Psoas muscle (tissue), 8 donors: ENCODE measurements at places on chromosomes 11 and 22. TPM values are rescaled to one million over a fixed set of nuclear protein-coding genes. Genes with fewer than 3 reads are reported as not detected.

DNA sequence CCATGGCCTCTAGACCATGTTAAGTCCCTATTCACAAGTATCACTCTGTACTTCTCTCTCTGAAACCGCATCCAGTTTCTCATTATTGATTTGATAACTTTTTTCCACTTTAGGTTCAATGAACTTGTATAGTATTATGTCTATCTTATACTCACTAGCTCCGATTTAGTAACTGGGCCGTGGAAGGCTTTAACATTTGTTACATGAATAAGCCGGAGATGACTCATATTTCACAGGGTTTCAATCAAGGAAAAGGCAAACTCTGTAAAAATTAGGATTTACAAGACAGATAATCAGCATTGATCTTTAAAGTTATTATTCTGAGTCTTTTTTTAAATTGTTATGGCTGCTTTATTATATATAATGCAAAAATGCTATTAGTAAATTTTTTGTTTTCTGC is 662.2 kb upstream of the CNTN5 start:
- DNase-seq: no peak

GRCh38 chr11:35473795-35474374 is 51.5 kb downstream of the PAMR1 start:
- no peak for DNase-seq

DNA sequence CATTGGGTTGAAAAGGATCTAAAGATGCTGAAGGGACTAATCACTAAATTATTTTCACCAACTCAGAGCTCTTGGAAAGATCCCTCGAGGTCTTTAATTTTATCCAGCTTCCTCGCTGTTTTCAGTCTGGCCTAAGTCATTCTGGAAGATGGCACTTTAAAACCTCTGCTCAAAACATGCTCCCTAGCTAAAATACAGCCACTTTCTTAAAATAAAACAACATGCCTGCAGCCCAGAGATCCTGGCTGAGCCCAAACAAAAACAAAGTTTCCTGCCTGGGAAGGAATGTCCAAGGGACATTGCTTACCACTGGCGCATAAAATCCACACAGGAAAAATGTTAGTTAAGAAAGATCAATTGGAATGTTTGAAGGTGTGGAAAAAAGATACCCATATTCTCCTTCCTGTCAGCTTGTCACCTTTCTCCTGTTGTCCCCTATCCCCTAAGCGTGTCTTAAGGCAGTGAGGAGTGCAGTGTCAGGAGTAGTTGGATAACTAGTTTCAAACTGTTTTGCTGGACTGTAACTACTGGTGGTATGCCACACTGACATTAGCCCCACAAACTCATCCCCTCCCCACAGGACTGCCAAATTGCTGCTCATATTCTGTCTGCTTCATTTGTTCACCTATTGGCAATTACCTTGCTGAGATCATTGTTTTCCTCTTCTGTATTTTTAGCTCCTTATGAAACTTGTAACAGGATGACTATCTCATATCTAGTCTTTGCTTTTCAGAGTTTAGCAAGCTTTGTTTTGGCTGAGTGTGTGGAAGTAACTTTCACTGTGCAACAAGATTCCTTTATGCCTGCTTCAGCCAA is 108.3 kb upstream of the SESN3 start:
- no peak for DNase-seq

DNA sequence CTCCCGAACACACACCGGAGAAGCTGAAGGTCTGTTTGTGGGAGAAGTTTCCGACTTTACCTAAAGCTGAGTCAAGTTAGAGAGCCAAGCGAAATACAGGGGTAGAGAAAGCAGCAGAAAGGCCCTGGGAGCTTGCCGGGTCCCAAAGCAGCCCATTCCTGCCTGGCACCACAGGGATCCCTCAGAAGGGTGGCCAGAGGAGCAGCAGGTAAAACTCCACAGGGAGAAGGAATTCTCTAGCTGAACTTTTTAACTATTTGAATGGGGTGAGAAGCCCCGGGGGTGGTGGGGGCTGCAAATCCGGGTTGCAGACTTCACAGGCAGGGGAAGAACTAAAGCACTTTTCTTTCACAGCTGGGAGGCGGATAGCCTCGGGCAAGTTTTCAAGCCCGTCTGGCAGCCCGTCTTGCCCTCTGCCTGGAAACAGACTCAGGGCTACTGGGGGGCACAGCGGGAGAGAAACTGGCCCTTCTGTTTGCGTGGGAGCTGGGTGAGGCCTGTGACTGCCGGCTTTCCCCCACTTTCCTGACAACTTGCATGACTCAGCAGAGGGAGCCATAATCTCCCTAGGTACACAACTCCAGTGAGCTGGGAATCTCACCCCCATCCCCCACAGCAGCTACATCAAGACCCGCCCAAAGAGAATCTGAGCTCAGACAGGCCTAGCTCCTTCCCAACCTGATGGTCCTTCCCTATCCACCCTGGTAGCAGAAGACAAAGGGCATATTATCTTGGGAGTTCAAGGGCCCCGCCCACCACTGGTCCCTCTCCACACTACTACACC is 311.0 kb downstream of the SBF2 start:
- no peak for DNase-seq

The CSF2RB gene
- 0.45 TPM for polyA plus RNA-seq
